ENCODE measurements at places on chromosomes 2 and 18.

DNA sequence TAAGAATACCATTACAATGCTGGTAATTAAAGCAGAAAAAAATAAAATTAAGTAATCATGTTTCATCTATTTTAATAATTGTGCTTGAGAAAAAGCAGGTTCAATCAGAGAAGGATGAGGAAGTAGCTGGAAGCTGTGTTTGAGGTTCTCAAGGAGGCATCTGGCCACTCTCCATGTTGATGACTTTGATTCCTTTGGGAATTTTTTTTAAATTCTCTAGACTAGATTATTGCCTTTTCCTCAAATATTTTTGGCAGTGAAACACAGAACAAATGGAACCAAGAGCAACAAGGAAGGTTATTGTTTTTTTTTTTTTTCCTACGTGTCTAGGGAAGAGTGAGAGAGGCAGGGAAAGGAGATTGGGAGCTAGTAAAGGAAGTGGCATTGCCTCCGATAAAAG is 99.9 kb upstream of the NRP2 start:
- no peak for DNase-seq

DNA sequence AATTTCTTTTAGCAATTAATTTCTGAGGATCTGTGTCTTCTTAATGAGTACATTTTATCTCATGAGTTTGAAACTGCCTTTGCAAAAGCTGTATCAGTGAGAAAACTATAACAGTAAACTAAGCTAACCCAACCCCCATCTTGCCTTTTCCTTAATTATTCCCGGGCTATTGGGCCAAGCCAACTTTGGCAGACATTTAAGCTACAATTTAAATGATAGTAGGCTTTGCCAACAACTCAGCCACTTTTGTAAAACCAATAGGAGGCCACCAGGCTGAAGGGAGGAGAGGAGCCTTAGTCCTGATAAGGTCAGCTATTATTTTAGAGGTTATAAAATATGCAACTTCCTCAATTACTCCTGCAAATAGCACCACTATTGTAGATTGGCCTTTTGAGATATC is 218.0 kb upstream of the KCNJ3 start:
- DNase-seq: no peak

GRCh38 chr2:8541636-8542035 is 140.2 kb upstream of the ID2 start:
- no peak for DNase-seq

GRCh38 chr2:241150660-241151530 is 628 bp downstream of the PPP1R7 start:
- no peak for DNase-seq

GRCh38 chr2:147639891-147640290 is 204.9 kb upstream of the ACVR2A start:
- DNase-seq: no peak

DNA sequence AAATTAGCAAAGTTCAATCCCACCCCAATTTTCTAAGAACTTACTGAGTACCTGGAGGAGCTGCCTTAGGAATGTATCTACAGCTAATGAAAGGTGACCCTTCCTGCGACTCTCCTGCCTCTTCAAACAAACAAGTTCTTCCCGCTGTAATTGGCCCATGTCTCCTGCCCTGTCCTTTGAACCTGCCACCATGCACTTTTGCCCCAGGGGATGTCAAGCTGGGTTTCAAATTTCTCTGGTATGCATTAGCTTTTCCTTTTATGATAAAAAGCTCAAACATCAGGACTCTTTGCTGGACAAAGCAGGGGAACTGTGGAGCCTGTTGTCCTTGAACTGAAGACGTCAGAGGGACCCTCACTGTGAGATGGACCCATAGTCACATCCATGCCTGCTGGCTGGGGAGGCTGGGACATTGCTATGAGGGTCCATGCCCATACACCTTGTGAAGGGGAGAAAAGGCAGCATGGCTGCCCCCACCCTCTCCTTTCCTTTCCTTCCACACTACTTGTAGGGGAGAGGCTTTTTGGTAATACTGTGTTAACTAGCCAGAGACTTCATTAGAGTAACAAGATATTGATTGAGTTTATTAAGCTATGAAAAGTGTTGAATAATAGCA is 210.7 kb upstream of the COPS8 start:
- DNase-seq: no peak

GRCh38 chr2:139083121-139083520 is 302.9 kb upstream of the NXPH2 start:
- DNase-seq: no peak

DNA sequence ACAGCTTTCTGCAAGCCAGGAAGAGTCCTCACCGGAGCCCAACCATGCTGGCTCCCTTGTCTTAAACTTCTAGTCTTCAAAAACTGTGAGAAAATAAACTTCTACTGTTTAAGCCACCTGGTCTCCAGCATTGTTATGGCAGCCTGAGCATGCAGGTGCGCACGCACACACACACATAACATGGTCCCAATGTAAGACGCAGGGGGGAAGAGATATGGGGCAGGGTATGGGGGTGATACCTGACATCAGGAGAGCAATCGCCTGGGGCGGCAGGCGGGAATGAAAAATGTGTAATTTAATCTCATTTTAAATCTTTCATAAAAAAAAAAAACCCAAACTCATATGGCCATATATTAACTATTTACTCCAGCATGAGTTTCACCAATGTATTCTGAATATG is 18.0 kb downstream of the HJURP start:
- no peak for DNase-seq

- no peak for DNase-seq
These were observed 33.6 kb upstream of the PTMA start for GRCh38 chr2:231674587-231675338.

GRCh38 chr2:212712991-212713390 is 174.4 kb upstream of the ERBB4 start:
- DNase-seq: peak; percentile 78

DNA sequence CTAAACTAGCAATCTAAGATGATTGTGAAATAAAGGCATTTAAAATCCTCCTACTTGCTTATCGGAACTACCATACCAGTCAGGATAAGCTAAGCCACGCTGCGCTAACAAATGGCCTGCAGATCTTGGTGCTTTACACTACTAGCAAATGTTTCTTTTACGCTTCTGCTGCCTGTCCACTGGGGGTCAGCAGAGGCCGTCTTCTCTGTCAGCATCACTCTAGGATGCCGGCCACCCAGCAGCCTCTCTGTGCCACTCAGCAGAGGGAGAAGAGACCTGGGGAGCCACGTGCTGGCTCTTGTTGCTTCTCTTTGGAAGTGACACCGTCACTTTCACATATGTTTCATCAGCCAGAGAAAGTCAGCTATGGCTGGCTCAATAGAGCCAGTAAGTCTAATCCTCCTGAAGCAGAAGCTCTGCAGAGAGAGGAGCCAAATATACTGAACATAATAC is 36.6 kb downstream of the COPS8 start:
- DNase-seq: no peak

DNA sequence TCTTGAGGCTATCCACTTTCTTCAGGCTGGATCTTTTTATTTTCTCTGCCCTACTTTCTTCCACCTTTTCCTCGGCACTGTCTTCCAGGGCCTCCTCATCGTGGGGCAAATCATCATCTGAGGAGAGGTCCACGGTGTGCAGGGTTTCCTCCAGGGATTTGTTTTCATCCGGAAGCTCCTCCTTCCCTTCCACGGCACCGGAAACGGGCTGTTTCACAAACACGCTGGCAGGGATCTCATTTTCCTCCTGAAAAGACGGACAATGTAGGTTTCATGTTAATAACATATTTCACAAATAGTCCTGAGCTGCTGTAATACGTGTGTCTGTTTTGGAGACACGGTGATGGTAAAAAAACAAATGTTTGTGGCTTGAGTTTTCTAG is 10.4 kb downstream of the CAVIN2 start:
- DNase-seq: no peak

DNA sequence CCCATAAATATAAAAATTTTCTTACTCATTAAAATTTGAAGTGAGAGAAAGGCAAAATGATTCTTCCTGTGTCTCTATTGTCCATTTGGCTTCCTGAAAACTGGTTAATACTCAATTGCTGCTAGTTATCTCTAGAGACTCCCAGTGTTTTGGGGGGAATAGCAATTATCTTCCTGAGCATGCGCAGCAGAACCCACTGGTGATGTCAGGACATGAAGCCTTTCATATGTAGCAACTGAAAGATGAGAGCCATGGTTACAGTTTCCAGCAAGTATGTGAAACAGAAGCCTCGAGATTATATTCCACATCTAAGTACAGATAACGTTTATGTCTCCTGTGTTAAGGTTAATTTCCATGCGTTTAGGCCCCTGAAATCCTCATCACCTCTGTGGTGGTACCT is 254.3 kb upstream of the FIGN start:
- no peak for DNase-seq

GRCh38 chr18:55078303-55078932 is 119.2 kb upstream of the CCDC68 start:
- no peak for DNase-seq

GRCh38 chr2:1823187-1824169 is 79.2 kb upstream of the PXDN start:
- no peak for DNase-seq

GRCh38 chr2:233498126-233498525 is 68.5 kb downstream of the USP40 start:
- DNase-seq: no peak

- DNase-seq: no peak
These were observed 12.6 kb downstream of the NT5DC4 start for GRCh38 chr2:112733456-112733855.

GRCh38 chr18:78771496-78772359 is 207.9 kb upstream of the SALL3 start:
- no peak for DNase-seq

DNA sequence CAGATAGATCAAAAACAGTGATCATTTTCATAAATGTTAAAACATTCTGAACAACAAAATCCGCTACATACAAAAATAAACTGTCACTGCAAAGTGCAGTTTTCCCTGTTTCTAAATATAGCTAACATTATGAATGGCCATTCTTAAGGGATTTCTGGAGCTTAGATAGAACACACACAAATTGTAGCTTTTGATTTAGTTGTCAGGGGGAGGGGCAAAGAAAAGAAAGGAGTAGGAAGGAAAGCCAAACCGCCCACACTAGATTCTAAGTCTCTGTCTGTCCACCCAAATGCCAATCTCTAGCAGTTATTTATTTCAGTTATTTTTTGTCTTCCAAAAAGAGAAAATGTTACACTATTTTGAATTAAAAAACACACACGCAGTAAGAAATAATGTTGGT is 182.4 kb downstream of the CDH2 start:
- no peak for DNase-seq

GRCh38 chr18:68817584-68817983 is 19.7 kb downstream of the CCDC102B start:
- no peak for DNase-seq

- no peak for DNase-seq
These were observed 98.1 kb upstream of the CERS6 start for GRCh38 chr2:168357797-168358472.

DNA sequence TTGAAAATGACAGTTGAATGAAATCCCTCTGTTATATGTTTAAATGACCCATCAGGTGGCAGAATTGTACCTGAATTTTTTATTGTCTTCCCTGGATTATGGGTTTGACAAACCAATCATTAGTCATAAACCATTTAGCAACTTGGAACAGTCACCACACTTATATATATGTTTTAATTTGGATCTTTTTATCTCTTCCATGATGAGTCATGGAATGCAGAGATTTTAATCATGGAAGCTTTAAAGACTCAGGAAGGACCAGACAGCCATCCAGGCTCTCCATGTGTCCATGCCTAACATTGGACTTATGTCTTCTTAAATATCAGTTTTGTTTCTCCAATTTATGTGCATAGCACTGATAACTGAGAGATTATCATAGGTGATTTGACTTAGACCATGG is 188.3 kb upstream of the ZSWIM2 start:
- DNase-seq: no peak

DNA sequence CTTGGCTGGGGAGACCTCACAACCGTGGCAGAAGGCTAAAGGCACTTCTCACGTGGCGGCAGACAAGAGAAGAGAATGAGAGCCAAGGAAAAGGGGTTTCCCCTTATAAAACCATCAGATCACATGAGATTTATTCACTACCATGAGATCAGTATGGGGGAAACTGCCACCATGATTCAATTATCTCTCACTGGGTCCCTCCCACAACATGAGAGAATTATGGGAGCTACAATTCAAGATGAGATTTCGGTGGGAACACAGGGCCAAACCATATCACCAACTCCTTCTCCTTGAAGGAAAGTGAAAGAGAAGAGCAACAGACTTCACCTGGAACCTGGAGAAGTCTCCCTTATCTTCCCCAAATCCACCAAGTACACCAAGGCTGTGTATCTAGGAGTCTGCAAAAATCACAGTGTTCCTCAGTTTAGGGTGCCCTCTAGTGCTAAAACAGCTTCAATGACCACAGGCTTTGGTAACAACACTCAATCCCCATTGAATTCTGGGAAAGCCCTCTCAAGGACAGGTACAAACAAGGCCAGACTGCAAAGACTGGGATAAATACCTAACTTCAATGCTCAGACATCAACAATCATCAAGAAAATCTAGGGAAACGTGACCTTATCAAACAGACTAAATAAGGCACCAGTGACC is 148.8 kb upstream of the SRD5A2 start:
- DNase-seq: peak; percentile 14

DNA sequence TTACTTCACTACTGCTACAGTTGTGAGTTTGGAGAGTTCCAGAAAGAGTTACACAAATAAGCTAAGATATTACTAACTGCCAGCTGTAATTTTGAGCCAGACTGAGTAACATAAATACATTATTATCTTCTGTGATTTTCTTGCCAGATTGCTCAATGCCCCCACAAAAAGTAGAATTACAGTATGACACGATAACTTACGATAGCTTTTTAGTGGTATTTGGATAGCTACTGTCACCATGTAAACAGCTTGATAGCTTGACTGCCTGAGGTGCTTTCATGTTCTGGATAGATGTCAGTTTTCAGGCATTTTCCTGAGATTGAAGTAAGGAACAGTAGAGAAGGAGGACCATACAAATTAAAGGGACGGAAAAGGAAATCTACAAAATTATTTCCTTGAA is 533.3 kb downstream of the SOCS6 start:
- no peak for DNase-seq

GRCh38 chr2:207163053-207163755 is 2.5 kb downstream of the KLF7 start:
- DNase-seq: peak; percentile 90

- DNase-seq: no peak
These were observed 77.2 kb upstream of the SLC38A11 start for GRCh38 chr2:165032559-165032958.

DNA sequence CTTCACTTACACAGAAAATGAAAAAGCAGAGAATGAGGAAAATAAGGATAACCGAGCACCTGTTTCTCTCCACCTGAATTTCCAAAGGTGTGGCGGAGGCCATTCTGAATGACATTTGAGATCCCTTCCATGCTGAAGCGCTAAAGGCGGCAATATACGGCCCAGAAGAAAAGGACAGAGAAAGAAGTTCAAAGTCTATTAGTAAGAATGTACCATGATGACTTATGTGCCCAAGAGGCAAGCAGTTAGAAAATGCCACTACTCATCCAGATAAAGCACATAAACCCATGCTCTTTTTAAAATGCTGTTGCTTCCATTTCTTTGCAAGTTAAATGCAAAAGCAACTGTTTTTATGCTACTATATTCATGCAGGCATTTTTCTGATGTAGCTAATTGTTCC is 37.2 kb downstream of the FEZ2 start:
- no peak for DNase-seq

- DNase-seq: no peak
These were observed 8.6 kb downstream of the CCNT2 start for GRCh38 chr2:134927195-134927594.

Data from epithelial cell of prostate (primary cell).